ENCODE measurements at places on chromosomes 4 and X. TPM values are rescaled to one million over a fixed set of nuclear protein-coding genes. Genes with fewer than 3 reads are reported as not detected.
A peak's percentile ranks its signal among the peaks of the same experiment; 100 is the strongest.

DNA sequence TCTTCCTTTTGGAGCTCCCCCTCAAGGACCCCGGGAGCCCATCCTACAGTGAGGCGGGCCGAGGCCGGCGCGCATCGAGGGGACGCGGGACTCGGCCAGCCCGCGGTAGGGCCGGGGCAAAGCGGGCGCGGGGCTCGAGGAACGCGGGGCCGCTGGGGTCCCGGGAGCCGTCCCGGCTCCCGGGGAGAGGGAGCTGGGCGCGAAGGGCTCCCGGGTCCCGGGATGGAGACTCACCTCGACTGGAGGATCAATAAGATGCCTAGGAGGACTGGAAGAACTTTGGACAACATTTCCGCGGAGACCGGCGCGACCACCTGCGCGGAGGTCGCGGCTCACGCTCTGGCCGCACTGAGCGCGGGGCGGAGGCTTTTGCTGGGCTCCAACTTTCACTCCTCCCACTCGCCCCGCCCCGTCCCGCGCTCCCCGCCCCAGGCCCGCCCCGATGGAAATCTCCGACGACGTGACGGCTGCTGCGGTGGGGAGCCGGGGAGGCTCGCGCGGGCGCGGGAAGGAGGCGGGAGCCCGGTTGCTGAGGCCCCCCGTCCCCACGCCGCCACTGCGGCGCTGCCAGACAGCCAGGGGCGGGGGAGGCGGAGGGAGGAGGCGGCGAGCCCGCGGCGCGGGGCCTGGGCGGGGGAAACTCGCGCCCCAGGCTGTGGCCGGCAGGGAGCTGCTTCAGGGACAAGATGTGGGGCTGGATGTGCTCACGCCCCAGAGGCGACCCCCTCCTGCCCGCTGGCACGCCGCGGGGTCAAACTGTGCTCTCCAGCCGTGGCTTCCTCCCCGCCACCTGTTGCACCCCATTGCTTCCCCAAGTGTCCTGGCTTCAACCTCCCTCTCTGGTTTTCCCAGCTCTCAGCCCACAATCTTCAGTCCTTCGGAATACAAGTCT lies at the start of gene GABRE:
TSS of gene GABRE (minus strand) at position 341 of the 892 bp plus-strand sequence. CDS start at position 290, 51 bp downstream.
- DNase-seq, result peak; percentile 65
- H3K36me3 ChIP-seq, result no peaks in the 10 kb centered on the region
- peaks cover 3% of the 10 kb centered on the region for H3K4me1 ChIP-seq
- H3K27me3 ChIP-seq, result no peaks in the 10 kb centered on the region
- H3K27ac ChIP-seq, result peak within 1 kb of the TSS; percentile 63

GRCh38 chr4:99033956-99034355 lies 38.4 kb downstream of the METAP1 start:
- H3K4me1 ChIP-seq, result no peaks in the 10 kb centered on the region
- no peaks in the 10 kb centered on the region for H3K27me3 ChIP-seq
- H3K27ac ChIP-seq, result no peak overlapping the region

DNA sequence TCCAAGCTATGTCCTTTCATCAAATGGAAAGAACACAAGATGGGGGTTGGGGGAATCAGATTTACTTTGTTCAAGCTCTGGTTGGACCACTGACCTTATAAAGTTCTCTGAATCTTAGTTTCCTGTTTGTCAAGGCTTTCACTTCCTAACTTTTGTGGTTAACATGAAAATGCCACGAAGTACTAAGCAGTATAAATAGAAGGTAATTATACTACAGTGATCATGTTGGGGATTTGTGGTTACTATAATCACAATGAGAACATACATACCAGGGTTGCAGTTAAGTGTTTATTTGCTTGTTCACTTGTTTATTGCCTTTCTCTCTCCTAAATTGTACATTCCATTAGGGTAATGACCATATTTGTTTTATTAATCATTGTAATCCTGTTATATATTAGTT lies 53.2 kb downstream of the SPRY1 start:
- H3K27ac ChIP-seq, result no peak overlapping the region
- no peaks in the 10 kb centered on the region for H3K27me3 ChIP-seq
- no peak for DNase-seq
- no peaks in the 10 kb centered on the region for H3K36me3 ChIP-seq

DNA sequence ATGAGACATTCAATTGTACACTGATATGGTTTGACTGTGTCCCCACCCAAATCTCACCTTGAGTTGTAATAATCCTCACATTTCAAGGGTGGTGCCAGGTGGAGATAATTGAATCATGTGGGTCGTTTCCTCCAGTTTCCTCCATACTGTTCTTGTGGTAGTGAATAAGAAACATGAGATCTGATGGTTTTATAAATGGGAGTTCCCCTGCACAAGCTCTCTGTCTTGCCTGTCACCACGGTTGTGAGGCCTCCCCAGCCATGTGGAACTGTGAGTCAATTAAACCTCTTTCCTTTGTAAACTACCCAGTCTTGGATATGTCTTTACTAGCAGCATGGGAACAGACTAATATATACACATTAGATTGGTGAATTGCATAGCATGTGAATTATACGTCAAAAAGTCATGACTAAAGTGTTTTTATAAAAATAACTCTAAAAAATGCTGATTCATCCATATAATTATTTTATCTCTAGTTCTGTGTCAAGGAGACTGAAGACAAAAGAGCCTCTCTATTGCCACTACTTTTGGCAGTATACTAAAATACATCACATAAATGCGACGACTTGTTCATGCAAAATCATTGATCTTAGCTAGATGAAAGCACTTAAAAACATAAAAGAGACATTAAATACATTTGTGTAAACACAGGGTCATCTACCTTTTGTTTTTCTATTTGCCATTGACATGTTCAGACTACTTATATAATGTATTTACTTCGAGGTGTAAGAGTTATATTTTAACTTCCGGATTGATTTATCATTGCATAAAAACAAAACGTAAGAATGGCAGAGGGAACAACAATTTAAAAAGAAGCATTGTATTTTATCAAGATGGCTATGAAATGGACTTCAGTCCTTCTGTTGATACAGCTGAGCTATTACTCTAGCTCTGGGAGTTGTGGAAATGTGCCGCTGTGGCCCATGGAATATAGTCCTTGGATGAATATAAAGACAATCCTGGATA lies 50.1 kb downstream of the YTHDC1 start:
- no peak overlapping the region for H3K4me3 ChIP-seq
- no peaks in the 10 kb centered on the region for H3K27me3 ChIP-seq

The GLUD2 gene
- 0.50 TPM for total RNA-seq

The ERVMER34-1 gene
- 0.68 TPM for total RNA-seq

The SPATA4 gene
- 2.2 TPM for total RNA-seq

All from thyroid gland (tissue), 4 donors.